ENCODE measurements at places on chromosomes 1 and 21.

GRCh38 chr1:216903382-216903740 is 180.1 kb upstream of the ESRRG start:
- DNase-seq, result no peak

- no peak for DNase-seq
Measured at GRCh38 chr21:36159356-36159921, 2.8 kb downstream of the DOP1B start.

DNA sequence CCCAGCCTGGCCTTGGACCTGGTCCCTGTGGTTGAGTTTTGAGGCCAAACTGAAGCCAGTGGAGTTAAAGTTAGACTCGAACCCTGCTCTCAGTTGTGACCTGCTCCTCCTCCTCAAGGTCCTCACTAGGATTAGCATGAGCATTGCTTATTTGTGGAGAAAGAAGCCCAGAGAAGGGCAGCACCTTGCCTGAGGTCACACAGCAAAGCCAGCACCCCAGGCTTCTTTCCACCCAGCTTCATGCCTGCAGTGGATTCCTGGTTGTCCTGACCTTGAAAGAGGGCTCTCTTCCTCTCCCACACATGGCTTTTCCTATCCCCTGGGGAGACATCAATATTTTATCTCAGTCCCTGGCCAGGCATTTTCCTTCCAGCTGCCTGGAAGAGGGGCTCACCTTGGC is 2.8 kb downstream of the LDLRAP1 start:
- no peak for DNase-seq

DNA sequence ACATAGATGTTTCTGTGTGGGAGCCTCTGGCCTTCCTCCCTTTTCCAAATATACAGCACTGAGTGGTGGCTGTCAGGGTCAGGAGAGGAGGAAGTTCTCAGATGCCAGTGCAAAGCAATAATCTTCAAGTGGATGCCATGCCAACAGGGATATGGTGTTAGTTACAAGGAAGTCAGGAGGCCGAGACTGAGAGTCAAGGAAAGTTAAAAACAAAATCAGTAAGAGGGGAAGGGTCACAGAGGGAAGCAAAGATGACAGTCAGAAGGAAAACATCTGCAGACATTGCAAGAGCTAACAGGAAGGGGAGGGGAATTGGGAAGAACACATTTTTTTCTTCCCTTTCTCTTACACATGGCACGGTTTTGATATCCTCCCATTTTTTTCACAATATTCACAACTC is 691.4 kb downstream of the ADGRL2 start:
- no peak for DNase-seq

GRCh38 chr1:58211869-58212268 is 334.7 kb downstream of the OMA1 start:
- no peak for DNase-seq

GRCh38 chr1:223836586-223836985 is 9.2 kb downstream of the TP53BP2 start:
- no peak for DNase-seq

DNA sequence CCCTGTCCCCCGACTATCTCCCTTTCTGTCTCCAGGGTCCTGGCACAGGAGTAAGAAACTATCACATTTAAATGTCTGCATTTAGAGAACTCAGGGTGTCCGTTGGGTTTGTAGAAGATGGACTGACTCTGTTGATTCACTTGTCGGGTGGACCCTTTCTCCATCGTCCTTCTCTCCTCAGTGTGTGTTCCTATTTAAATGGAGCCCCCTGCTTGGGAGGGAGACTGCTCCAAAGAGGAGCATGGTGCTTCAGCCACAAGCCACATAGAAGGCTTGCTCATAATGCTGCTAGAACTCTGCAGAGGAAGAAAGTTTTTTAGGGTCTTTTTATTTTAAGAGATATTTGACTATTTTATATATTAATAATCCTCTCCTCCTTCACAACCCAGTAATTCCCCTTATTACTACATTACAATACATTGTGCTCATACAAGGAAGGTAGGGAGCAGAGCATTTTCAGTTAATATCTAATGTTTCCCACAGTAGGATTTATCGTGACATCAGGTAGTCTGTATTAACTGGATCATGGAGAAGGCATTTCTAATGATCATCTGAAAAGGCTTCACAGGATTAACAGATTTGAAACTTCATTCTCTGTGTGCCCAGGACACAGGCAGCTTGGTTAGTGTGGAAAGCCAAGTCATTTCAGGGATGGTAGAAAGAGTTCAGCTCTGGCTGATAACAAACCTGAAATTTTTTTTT is 13.8 kb downstream of the FGGY start:
- DNase-seq, result no peak

- DNase-seq, result no peak
Measured at GRCh38 chr1:93190432-93190831, 9.9 kb downstream of the CCDC18 start.

DNA sequence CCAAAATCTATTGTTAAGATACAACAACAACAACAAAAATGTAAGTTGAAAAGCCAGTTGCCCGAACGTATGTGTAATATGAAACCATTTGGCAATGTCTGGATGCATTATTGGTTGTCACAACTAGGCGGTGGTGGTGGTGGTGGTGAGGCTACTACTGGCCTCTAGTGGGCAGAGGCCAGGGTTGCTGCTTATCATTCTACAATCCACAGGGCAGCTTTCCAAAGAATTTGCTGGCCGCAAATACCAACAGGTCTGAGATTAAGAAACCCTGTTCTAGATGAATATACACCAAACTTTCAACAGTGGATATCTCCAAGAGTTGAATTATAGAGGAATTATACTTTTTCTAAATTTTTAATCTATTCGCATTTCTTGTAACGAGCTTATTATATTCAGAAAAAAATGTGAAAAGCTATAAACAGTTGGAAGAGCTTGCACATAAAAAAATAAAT is 26.8 kb upstream of the ZNF697 start:
- no peak for DNase-seq

GRCh38 chr1:175313672-175314225 is 121.2 kb upstream of the KIAA0040 start:
- DNase-seq, result no peak

GRCh38 chr21:25801217-25802014 is 66.6 kb downstream of the GABPA start:
- peak; percentile 84 for DNase-seq

GRCh38 chr1:184392067-184392466 is 5.2 kb downstream of the C1orf21 start:
- DNase-seq, result no peak

GRCh38 chr1:63705078-63705477 is 68.7 kb upstream of the ROR1 start:
- DNase-seq, result no peak

GRCh38 chr1:187691439-187691838 is 862.7 kb downstream of the PLA2G4A start:
- no peak for DNase-seq

DNA sequence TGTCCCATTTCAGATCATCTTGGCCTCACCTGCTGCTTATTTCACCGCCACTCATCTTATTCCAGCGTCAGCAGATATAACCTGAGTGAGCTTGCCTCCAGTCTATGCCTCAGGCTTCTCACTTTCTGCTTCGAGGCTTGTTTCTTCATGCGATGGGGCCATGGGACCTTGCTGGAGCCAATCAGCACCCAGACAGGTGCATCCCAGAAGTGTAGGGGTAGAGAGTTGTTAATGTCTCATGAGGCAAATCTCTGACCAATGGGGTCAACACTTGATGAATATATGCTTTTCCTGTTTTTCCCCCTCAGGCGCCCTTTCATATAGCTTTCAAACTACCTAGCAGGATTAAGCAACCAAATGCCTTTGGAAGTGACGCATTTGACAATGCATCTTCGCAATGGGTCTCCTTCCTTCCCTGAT is 935 bp upstream of the YIPF1 start:
- no peak for DNase-seq

GRCh38 chr1:50978852-50979781 is 9.1 kb downstream of the CDKN2C start:
- peak; percentile 55 for DNase-seq

DNA sequence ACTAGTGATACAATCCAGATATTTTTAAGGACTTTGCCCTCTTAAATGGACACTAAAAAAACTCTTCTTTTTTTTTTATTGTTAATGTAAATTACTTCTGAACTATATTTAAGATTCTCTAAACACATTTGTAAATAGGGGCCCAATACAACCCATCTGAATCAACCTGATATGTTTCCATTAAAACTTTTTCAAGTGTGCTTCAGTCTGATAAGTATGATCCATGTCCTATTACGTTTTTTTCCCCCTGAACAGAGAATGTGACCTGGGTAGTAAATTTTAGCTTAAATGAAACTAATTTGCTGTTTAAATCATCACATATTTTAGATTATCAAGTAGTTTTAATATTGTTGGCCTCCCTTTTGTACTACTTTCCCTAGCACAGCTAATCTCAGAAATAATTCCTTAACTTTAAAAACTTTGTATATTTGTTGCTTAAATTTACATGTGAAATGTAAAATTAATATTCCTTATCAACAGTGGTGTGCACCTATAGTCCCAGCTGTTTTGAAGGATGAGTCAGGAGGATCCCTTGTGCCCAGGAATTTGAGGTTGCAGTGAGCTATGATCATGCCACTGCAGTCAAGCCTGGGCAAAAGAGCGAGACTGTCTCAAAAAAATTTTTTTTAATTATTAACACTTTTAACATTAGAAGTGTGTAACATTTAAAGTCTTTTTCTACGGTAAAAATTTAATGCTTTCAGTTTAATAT is 3.0 kb upstream of the PKN2 start:
- no peak for DNase-seq

GRCh38 chr1:24855474-24855873 is 74.6 kb downstream of the RUNX3 start:
- no peak for DNase-seq

GRCh38 chr1:36781098-36781497 is 253.2 kb downstream of the GRIK3 start:
- DNase-seq, result no peak

Measured in NCI-H774 (cell line).